ENCODE measurements at places on chromosomes 7 and 10.

GRCh38 chr10:74145133-74145532, 5.5 kb downstream of the AP3M1 start:
- DNase-seq: no peak

- no peak for DNase-seq
These were observed 73.6 kb upstream of the FAM20C start for GRCh38 chr7:118615-119391.

- DNase-seq: no peak
These were observed 1.5 kb upstream of the SKIDA1 start for GRCh38 chr10:21526860-21527597.

DNA sequence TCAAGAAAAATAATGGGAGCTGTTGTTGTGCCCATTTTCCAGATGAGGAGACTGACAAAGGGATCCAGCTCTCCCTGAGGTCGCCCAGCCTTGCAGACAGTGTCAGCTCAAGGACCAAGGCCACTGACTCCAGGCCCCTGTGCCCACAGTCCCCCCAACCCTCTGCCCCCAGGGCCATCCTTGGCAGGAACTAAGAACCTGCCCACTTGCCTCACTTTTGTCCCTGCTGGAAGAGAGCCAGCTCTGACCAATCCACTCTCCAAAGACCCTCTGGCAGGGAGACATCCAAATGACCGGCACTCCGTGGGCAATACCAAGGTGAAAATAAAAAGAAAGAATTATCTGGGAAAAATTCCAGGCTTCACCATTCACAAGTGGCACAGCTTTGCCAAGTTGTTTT, 101.3 kb downstream of the TCERG1L start:
- DNase-seq: no peak

DNA sequence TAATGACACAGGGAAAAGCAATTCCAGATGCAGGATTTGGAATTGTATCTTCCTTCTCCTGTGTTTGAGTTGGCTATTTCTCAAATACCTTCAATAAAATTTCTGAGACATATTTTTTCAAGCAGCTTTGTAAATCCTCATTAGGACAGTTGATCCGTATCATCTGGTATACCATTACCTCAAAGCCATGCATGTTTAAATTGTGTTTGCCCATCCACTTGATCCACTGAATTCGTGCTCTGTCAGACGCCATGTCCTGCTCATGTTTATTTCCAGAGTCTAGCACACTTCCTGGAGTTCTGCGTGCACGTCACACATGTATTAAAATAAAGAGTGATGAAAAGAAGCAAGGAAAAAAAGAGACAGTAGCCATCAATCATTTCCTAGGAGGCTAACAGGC, 141.8 kb upstream of the CDC14C start:
- DNase-seq: no peak

DNA sequence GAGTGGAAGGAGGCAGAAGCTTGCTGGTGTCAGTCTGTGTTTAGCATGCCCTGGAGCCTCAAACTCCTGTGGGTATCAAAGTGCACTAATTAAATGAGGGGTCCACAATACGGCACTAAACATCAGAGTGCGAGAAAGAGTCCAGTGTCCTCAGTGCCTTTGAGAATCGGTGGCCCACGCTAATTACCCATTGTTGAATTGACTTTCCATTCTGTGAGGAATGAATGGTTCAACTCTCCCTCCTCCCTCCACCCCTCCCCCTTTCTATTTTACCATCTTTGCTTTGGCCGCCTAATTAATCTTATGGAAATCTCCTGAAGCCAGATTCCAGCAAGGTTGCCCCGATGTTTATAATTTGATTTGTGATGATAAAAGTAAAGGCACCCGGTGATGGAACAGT, 217.8 kb downstream of the TFEC start:
- DNase-seq: no peak

DNA sequence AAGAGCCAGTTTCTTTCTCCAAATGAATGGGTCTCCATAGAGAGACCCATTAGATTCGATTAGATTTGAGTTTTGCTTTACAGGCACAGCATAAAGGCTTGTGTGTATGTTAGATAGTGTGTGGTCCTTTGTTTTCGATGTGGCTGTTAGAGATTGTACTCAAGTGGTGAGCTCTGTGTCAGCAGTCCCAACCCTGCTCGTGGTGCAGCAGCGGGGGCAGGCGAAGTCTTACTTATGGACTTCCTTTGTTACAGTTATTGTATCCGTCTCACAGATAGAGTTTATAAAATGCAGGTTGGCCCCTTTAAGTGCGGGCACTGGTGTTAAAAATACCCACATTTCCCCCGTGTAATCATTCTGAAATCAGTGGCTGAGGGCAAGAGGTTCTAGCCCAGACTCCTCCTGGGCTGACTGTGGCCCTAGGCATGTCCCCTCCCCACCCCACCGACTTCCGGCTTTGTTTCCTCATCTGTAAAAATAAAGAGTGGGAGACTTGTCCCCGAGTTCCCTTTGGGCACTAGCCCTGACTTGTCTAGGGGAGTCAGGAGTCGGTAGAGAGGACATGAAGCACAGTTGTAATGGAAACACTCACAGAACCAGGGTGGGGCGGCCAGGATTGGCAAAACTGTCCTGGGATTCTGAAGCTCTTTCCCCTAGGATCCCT, 28.6 kb downstream of the MTURN start:
- DNase-seq: no peak

GRCh38 chr7:81624021-81624592, 145.7 kb downstream of the HGF start:
- DNase-seq: no peak

DNA sequence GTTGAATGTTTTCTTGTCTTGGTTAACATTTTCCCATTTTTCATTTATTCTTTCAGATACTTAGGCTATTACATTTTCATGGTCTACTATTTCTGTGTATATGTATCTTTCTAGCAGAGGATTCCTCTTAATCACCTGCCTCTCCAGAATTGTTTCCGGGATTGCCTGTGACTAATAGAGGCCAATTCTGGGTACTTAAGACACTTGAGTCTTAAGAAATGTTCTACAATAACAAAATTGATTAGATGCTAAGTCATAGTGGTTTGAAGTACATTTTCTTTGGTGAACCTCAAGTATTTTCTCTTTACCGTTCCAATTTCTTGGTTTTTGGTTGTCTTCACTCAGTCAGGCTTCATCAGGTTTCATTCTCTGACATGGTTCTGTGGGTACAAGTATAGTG, 26.4 kb downstream of the BBS9 start:
- no peak for DNase-seq

GRCh38 chr10:46559231-46559671, 2.8 kb upstream of the GPRIN2 start:
- no peak for DNase-seq

GRCh38 chr7:139620676-139621344, 97.3 kb downstream of the CLEC2L start:
- DNase-seq: peak; percentile 45

- DNase-seq: peak; percentile 34
These were observed 2.5 kb downstream of the LRCH4 start for GRCh38 chr7:100583132-100584053.

GRCh38 chr7:37031571-37032257, 307.4 kb upstream of the AOAH start:
- DNase-seq: no peak

DNA sequence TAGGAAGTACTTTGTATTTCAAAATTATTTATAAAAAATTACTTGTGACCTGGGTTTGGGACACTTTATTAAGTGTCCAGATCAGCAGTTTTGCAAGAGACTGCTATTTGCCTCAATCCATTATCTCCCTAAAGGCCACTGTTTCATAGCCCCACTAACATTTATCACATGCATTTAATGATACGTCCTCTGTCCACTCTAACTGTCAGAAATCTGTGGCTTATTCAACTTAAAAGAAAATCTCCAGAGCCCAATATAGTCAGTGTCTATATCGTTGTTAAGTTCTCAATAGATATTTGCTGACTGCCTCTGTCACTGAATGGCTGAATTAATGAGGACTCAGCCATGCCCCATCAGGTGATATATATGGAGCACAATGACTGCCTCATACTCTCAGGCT, 553.9 kb upstream of the POM121L12 start:
- no peak for DNase-seq

DNA sequence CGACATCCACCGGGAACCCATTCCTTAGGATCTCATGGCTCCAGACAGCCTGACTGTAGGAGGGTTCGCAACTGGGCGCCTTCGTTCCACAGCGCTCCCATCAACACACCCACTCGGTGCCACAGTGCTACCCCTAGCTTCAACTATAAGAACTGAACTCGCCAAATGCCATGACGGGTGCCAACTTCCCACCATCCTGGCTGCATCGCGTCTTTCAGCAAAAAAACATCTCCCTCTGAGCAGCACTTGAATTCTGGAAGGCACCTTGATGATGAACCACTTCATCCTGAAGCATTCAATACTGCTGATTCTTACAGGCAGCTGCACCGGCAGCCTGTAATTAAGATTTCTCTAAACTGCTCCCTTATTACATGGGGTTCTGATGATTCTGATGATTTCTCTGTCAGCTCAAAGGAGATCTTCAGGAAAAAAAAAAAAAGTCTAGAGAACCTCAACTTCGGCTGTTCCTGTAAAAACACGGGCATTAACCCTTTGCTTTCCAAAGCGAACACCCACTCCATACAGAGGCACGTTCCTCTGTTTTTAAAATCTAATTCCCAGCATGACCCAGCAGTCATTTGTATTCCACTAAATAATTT, 1.3 kb downstream of the CYTH3 start:
- DNase-seq: peak; percentile 3

DNA sequence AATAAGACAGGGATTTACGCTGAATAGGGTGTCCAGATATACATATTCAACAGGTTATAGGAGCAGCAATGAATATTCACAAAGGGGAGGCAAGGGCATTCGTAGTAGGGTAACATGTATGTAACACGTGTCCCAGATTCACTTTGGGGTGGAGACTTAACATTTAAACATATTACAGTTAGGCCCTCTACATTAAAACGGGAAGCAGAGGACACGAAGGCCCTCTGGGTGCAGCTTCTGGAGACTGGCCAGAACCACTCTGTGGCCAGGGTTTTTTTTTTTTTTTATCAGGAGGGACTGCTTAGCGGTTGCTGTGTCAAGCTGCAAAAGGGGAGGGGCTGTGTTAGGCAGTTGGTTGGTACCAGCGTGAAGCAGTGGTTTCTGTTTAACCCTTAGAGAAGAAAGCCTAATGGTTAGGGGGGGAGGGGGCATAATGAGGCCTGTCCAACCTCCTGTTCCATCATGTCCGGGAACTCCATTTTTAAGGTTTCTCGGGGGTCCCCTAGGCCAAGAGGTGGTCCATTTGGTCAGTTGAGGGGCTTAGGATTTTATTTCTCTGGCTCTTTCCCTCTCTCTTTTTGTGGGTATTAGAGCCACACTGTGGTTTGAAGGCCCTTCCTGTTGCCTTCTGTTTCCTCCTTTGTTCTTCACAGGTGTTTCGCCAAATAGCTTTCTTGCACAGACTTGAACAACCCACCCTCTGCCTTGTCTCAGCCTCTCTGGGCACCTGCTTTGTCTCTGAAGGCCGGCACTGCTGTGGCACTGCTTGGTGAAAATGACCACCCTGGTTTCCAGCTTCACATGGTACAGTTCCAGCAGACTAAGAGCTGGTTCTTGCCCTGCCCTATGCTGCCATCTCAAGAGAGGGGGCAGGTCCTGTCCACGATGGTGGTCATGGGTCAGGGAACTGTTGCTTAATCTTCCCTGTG, 26.4 kb downstream of the PRF1 start:
- DNase-seq: no peak

DNA sequence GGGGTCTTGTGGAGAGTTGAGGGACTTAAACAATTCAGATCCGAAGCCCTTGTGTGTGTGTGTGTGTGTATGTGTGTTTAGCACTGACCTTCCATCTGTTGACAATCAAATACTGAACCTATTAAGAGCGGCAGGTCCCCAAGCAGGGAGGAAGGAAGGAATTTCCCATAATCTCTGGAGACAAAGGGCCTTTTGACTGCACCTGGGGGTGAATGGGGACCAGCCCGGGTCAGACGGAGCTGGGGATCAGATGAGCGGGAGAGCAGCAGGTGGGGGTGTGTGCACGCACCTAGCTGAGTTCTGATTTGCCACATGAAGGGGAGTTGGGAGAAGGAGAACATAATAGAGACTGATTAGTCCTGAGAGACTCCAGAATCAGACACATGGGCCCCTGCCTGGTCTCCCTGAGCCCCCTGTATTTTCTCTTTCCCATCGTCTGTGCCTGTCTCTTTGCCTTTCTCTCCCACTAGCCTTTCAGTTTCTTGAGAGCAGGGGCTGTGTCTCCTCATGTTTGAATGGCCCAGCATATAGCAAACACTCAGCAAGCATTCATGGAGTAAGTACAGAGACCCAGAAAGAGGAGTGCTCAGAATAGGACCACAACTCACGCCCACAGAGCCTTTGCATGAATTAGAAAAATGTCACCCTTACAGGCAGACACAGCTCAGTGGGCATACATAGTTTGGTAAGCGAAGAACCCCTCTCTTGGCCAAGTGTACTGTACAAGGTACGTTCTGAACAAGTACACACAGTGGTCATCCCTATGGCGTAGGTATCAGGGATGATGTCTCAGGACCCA, 288.3 kb upstream of the HABP2 start:
- no peak for DNase-seq
